ENCODE measurements at places on chromosomes 1 and 21. TPM values are rescaled to one million over a fixed set of nuclear protein-coding genes. Genes with fewer than 3 reads are reported as not detected.
A peak's percentile ranks its signal among the peaks of the same experiment; 100 is the strongest.

DNA sequence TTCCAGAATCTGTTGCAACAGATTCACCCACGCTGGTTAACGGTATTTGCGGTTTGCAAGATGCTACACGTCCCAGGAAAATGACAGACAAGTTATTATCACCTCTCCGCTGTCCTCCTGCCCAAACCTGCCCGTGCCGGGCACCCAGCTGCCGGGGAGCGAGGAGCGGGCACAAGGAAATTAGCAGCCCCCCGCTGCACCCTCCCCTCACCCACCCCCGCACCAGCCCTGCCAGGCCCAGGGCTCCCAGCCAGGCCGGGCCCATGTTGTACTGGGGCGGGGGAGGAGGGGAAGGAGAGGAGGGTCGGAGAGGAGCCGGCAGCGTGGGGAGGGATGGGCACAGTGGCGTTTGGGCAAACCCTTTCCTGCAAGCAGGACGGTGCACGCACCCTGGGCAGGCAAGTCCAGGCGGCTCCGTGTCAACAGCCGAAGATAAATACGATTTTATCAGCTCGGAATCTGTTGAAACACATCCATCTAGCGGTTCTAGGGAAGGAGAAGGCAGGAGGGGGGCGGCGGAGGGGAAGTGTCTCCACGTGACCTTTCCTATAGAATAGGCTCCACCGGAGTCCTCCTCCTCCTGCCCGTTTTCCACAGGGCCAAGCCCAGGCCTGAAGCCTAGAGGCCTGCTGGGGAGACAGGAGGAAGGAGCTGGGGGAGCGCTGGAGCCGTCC, 35.1 kb upstream of the CCDC27 start:
- no peak for DNase-seq

GRCh38 chr1:151039521-151039920, 3.1 kb downstream of the BNIPL start:
- no peak for DNase-seq

DNA sequence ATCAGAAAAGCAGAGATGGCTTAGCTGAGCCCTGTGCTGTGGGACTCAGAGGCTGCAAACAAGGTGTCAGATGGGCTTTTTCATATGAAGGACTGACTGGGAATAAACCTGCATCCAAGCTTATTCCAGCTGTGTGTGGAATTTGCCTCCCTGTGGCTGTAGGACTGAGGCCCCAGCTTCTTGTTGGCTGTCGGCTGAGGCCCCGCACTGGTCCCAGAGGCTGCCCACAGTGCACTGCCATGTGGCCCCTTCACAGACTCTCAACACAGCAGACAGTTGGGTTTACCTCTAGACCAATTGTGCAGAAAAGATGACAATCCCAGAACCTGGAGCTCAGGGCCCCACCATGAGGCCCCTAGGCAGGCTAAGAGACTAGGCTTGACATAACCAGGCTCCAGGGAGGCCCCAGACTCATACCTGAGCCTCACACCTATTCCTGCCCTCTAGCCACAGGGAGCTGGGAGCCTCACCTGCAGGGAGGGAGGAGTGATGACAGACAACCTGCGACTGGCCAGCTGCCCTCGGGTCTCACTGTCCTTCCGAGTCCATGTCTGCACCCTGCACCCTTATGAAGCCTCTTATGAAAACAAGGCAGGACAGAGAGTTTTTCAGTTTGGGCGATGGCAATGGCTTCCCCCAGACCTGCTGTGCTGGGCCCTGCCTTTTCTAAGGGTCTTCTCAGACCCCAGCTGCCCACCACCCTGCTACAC, 615.5 kb downstream of the NPHP4 start:
- DNase-seq = no peak

- no peak for DNase-seq
Measured at GRCh38 chr1:204331847-204332487, 27.8 kb downstream of the PLEKHA6 start.

- no peak for DNase-seq
Measured at GRCh38 chr1:245444945-245445344, 290.2 kb downstream of the KIF26B start.

DNA sequence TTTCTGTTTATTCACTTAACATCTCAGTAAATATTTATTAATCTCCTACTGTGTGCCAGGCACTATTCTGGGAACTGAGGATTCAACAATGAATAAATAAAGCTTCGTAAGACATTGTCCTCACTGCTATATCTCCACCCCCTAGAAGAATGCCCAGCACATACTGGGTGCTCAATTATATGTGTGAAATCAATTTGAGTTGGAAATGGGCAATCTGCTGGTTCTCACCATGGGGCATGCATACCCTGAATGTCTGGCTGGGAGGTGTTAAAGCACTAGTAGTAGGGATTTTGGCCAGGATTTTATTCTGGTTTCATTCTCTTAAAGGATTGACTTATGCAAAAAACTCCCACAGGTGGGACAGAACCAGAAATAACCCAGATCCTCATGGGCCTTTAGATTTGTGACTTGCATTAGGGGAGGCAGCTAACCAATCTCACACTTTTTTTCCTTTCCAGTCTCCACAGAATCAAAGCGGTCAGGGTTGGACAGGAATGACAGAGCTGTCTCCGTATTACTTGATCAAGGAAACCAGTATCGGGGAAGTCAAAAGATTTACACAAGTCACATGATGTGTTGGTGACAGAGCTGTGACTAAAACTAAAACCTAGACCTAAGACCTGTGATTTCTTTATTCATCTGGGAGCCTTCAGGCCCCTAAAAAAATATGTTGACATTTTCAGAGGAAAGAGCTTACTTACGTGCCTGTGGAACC, 12.8 kb downstream of the GFI1 start:
- no peak for DNase-seq

DNA sequence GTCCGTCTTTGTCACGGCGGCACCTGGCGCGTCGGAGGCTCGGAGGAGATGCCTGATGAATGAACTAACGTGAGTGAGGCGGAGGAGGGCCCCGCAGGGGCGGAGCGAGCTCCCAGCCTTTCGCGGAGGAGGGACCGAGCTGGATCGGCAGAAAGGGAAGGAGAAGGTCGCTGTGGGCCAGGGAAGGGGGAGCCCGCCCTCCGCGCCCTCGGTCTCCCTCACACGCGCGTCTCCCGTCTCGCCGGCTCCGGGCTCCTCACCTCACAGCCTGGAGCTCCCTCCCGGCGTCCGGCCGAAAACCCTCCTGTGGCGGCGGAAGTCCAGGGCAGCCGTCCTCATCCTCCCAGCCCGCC, 519 bp downstream of the ZNF496 start:
- DNase-seq = peak; percentile 56

DNA sequence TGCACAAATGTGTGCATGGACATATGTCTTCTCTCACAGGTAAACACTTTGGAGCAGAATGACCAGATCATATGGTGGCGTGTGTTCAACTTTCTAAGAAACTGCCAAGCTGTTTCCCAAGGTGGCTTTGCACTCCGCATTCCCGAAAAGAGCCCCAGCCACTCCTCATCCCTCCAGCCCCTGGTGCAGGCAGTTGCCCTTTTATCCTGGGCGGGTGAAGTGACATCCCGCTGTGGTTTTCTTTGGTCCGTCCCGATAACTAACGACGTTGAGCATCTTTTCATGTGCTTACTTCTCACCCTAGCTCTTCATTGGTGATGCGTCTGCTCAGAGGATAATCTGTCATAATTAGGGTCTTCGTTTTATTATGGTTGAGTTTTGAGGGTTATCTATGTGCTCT, 612.5 kb downstream of the MATN1 start:
- no peak for DNase-seq

GRCh38 chr1:203275656-203276272, 29.6 kb upstream of the BTG2 start:
- DNase-seq = no peak

DNA sequence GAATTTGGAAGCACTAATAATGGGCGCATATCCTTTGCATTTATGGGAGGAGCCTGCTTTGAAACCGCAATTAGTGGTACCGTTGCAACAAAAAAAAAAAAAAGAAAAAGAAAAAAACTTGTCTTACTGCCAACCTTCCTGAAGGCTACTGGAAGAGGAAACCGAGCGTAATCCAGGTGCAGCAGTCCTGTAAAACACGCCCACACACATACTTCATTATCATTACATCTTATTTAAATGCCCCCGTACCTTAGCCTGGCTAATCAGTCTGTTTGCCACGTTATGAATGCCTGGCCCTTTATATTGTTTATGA, 686 bp upstream of the ZNF281 start:
- DNase-seq = peak; percentile 47

DNA sequence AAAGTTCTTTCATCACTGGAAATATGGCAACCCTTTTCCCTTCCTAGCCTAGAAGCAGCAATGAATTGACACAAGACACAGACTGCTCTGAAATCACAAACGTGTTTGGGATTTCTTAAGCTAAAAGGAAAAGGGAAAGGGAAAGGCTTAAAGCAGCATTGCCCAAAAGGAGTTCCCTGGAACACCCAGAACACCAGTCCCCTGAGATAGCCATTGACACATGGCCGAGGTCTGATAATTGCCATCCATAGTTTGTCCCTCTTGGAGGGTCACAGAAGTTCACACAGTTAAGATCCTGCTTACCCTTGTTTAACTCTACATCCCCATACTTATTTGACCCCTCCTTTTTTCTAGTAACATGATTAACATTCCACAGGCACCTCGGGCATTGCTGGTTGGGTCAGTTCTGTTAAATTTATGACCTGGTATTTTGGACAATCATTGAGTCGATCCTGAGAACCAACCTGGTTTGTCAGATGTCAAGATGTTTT, 72.9 kb downstream of the ZNF281 start:
- no peak for DNase-seq

- DNase-seq = no peak
Measured at GRCh38 chr21:33387294-33387693, 15.9 kb upstream of the IFNGR2 start.

- DNase-seq = no peak
Measured at GRCh38 chr21:15306271-15306670, 241.5 kb upstream of the NRIP1 start.

- no peak for DNase-seq
Measured at GRCh38 chr1:225848030-225848955, 33.9 kb downstream of the TMEM63A start.

GRCh38 chr21:41121785-41122415, 46.1 kb upstream of the BACE2 start:
- no peak for DNase-seq

GRCh38 chr1:72830606-72831390, 548.5 kb upstream of the NEGR1 start:
- no peak for DNase-seq

DNA sequence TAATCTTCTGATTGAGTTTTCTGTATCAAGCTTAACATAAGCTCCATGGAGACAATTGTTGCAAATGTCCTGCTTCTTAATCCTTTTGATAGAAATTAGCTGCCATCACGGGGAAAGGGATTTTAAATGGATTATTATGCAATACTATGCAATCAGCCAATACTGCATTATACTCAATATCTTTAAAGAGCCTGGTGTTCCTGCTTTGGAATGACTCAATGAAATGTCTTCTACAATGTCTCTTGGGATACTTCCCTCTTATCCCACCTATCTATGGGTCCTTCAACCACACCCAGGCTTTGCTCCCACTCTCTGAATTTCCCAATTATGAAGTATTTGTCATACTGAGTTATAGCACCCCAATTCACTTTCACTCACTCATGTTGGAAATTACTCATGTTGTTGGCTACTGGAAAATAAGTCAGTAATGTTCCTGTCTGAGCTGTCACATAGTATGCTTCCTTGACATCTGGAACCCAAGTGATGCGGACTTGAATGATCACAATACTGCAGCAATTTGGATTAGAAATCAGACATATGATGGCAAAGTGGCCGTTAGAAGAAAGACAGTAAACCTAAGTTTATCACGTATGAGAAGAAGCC, 85.0 kb downstream of the TPR start:
- no peak for DNase-seq

GRCh38 chr1:221439008-221439746, 302.7 kb downstream of the DUSP10 start:
- DNase-seq = peak; percentile 9

DNA sequence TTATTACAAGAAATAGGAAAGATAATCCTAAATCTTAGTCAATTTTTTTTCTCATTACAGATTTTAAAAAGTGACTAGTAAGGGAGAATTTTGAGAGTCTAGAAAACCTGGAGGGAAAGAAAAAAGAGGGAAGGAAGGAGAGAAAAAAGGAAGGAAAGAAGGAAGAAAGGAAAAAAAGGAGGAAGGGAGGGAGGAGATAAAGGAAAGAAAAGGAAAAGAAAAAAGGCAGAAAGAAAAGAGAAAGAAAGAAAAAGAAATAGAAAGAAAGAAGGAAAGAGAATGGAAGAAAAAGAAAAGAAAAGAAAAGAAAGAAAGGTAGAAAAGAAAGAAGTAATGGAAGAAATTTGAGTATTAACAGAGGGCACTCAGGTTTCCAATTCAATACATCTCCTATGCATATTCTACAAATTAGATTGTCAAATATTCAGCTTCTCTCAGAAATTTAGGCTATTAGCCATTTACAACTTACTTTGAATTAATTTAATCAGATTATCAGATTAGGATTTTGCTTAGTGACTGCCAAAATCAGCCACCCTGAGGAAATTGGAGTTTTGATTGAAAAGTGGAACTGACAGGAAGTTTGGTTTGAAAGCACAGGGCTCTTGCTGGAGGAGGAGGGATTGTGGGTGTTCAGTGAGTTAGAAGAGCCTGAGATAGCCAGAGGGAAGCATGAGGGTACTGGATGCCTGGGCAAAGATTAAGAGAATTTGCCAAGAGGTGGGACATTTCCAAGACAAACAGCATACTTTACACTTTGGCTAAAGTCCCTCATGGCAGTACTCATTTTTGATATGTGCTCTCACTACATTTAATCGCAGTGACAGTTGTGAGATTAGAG, 677.8 kb downstream of the USP25 start:
- no peak for DNase-seq

The KIF2C gene
- polyA plus RNA-seq = 0.16 TPM

The KCNE2 gene
- 0.29 TPM for polyA plus RNA-seq

The TMEM52 gene
- polyA plus RNA-seq = not detected

The ASAP3 gene
- polyA plus RNA-seq = 0.73 TPM

The CLDN14 gene
- not detected for polyA plus RNA-seq

The ZNF697 gene
- not detected for polyA plus RNA-seq

The DRAXIN gene
- 0.07 TPM for polyA plus RNA-seq

The C8B gene
- polyA plus RNA-seq = not detected

The SLC6A17 gene
- polyA plus RNA-seq = not detected

The KRTAP21-2 gene
- not detected for polyA plus RNA-seq

The GBP5 gene
- polyA plus RNA-seq = 37.9 TPM
